ENCODE measurements at places on chromosomes 6 and 20.

DNA sequence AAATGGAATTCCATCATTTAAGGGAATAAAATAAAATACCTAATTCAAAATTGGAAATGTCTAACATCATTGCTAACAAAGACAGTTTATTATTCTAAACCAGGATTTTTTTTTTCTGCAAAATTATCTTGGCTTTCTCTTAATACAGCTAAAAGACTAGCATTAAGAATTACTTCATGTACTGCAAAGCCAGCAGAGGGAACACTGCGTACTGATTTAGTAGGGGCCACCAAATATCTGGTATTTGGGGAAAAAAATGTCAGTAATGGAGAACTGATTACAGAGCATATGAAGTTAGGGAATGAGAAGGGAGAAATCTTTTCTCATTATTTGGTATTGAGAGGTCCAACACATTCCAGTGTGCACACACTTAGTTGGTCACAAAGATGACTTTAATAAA, 3.2 kb upstream of the SOX4 start:
- DNase-seq: peak; percentile 41

GRCh38 chr6:114576330-114576729, 233.5 kb upstream of the HS3ST5 start:
- DNase-seq: no peak

GRCh38 chr6:168071620-168072019, 7.4 kb downstream of the FRMD1 start:
- DNase-seq: no peak

- DNase-seq: no peak
Measured at GRCh38 chr6:23690453-23691049, 435.5 kb upstream of the NRSN1 start.

DNA sequence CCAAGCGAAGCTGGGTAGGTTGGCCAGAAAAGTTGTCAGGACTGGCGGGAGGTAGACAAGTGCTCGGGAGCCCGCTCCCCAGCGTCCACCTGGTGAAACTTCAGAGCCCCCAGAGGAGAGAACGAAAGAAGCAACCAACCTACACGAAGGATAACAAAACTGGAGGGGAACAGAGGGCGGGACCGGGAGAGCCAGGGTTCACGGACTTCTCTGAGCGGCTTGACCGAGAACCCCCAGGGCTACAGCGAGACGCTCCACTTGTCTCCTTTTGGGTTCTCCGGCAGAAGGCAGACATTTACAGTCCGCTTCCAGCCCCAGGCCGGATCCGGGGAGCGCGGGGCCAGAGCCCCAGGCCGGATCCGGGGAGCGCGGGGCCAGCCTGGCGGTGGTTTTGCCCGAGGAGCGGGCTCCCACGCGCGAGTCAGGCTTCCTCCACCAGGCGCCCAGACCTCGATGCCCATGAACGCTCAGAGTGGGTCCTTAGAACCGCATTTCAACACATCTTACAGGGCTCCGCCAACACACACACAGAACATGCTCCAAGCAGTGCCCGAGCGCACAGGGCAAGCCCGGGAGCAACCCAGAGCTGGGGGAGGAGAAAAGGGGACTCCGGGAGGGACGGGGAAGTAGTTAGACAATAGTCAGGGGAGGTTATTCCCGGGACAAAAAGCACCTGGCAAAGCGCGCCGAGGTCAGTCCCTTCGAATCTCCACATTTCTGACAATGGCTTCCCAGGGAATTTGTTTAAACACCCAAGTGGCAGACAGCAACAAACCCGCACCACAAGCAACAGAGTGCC, 1.1 kb downstream of the PTPRK start:
- peak; percentile 63 for DNase-seq

DNA sequence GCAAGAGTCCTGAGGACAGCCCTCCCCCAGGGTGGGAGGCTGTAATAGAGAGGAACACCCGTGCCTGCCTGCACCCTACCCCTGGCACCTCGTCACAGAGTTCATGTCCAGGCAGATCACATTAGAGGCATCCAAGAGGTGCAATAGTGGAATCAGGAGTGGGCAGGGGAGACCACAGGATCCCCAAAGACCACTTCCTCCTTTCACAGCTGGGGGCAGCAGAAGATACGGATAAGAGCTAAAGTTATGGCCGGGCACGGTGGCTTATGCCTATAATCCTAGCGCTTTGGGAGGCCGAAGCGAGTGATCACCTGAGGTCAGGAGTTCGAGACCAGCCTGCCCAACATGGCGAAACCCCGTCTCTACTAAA, 1.5 kb upstream of the CAPN11 start:
- DNase-seq: no peak

DNA sequence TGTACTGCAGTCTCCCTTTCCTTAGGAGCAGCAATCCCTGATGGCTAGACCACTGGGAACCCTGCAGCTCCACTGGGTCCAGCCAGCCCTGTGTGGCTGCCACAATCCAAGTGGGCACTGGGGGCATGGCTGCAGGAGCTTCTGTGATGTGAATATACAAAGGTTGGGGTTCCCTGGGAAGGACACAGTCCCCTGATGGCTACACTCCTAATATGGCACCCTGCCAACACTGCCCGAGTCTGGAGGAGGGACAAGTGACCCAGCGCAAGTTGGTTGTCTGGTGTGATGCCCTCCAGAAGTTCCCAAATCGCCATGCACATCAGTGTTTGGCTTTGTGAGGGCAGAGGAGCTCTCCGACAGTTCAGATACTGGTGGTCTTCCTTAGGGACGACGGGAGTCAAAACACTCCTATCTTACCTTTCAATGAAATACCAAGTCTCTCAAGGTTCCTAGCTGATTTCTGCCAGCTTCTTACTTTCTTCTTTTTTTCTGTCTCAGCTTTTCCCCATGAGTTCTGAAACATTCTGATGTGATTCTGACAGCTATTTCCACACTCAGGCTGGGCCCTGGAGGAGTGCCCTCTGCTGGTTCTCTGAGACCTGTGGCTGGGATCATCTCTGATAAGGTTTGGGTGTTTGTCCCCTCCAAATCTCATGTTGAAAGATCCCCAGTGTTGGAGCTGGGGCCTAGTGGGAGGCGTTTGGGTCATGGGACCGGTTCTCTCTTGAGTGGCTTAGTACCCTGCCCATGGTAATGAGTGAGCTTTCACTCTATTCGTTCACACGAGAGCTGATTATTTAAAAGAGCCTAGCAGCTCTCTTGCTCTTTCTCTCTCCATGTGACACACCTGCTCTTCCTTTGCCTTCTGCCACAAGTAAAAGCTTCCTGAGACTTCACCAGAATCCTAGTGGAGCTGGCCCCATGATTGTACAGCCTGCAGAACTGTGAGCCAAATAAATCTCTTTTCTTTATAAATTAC, 15.5 kb upstream of the ZFP57 start:
- DNase-seq: peak; percentile 34

DNA sequence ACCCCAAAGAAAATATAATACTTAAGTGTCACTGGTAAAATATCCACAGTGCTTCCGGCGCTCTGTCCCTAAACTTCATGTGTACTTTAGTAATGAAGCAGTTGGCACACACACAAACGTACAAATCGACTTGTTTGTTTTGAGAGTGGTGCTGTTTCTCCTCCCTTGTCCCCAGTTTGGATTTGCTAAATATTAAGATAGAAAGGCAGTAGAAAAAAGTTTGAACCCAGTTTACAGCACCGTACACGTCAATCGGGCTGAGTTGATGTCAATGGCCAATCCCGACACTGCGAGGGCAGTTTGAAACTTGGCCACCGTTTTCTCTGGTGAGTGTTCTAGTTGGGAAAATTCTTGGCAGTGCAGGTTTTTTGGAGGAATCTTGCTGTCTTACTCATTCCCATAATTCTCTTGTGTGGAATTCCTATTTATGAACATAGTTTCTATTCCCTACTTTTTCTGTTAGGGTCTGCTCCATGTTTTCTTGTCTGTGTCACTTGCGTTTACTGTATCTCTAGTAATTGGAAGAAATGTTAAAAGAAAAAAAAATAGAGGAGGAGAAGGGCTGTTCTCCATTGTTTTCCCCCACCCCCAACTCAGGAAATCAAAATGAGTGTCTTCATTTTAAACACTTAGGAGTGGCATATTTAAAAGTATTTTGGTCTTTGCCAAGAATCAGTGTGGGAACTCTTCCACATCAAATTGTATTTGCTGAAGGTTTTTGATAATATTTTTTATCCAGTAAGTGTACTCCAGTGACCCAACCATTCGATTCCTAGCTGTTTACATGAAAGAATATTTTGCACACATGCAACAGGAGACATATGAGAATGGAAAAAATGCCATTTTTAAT, 72.3 kb downstream of the OR2B2 start:
- DNase-seq: peak; percentile 60

DNA sequence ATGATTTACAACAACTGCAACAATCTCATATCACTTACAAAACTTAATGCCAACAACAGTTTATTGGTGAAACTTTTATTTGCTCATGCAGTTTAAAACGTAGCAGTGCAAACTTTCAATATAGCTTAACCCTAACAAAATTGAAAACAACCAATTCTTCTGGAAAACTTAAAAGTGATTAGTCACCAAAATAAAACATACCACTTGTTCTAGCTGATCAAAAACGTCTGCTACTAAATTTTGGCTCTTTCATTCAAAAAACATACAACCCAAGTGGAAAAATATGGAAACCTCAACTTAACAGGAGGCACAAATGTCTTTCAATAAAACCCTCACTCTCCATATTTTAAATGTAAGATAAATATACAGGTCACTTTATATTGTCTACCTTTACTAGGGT, 39.6 kb downstream of the COL12A1 start:
- DNase-seq: no peak

DNA sequence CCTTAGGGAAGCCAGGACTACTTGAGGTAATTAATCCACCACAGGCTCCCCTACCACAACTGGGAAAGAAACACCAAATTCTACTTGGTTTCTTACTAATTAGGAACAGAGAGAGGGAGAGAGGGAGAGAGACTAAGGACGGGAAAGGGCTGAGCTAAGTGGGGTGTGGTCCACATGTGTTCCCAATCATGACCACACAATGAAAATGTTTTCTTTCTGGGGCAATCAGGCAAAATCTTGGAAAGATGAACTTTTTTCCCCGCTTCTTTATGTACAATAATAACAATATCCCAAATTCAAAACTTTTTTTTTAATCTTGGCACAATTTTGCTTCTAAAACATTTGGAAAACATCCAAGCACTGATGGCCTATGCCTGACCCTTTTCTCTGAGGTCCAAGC, 734.4 kb downstream of the MAFB start:
- DNase-seq: no peak

GRCh38 chr6:108969776-108970175, 121.6 kb downstream of the ARMC2 start:
- DNase-seq: peak; percentile 35

- DNase-seq: no peak
Measured at GRCh38 chr6:108968325-108969316, 120.4 kb downstream of the ARMC2 start.

DNA sequence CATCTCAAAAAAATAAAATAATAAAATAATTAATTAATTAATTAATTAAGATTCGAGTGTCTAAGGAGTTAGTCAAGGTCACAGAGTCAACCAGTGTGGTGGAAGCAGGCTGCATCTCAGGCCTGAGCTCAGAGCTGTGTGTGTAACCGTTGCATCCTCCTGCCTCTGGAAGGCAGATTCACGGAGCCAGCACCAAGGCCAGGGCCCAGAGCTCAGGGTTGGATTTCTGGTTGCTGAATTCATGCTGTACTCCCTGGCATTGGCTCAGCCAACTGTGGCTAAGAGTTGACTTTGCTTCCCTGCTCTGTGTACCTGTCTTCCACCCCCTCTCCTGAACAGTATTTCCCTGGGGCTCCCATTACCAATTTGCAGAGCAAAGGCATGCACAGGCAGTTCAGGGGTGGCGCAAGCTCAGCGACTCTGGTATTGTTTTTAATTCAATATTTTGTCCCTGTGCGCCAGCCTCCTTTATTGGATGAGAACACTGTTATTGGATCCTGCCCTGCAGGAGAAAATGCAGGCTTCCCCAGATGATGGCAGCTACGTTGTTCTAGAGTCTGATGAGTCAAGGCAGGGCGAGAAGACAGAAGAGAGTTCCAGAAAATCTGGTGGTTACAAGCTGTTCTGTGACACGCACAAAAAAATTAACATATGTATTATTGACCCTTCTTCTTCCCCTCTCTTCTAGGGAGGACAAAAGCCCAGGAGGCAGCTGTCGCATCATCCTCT, 12.3 kb upstream of the CTNNBL1 start:
- peak; percentile 20 for DNase-seq

DNA sequence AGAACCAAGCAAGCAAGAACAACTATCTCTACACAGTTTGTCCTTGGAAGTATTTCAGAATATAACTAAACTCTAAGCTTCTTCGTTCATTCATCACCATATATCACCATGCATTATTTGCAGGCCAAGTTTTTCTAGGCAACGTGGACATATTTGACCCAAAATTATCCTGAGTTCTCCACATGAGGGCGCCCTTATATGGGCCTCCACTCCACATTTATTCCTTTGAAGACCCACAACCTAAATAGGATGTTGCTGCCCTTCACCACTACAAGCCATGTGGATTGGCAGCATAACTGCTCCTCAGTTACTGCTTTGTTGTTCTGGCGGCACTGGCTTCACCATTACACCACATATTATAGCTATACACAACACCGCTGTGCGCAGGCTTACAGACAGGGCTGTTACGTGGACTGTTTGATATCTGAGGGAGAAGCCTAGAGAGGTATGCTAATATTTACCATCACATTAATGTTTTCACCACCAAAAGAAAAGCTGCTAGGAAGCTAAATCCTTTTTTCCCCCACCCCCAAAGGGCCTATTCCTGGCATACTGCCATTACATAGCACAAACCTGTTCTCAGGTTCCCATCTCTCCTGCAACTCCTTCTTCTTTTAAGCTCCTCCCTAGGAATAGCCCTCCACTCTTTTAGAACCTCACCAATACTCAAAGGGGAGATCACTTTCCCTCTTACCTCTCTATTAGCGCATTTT, 411.7 kb downstream of the C6orf118 start:
- DNase-seq: no peak

GRCh38 chr20:56418385-56418861, 6.4 kb downstream of the CASS4 start:
- peak; percentile 66 for DNase-seq

GRCh38 chr6:133396233-133396983, 155.3 kb downstream of the EYA4 start:
- peak; percentile 50 for DNase-seq

- peak; percentile 83 for DNase-seq
Measured at GRCh38 chr6:93792746-93793145, 373.4 kb upstream of the EPHA7 start.

DNA sequence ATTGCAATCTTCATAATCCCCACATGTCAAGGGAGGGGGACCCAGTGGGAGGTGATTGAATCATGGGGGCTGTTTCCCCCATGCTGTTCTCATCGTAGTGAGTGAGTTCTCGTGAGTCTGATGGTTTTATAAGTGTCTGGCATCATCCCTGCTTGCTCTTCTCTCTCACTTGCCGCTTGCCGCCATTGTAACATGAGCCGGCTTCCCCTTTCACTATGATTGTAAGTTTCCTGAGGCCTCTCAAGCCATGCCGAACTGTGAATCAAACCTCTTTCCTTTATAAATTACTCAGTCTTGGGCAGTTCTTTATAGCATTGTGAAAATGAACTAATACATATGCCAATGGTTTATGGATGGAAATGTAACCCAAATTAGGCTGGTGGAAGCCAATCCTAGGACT, 109.4 kb upstream of the AKAP12 start:
- DNase-seq: no peak

GRCh38 chr6:13164291-13164690, 164.0 kb downstream of the TBC1D7 start:
- DNase-seq: no peak

GRCh38 chr6:46051962-46052361, 36.3 kb upstream of the CLIC5 start:
- DNase-seq: peak; percentile 71
